ENCODE measurements at places on chromosomes 16 and 17. TPM values are rescaled to one million over a fixed set of nuclear protein-coding genes. Genes with fewer than 3 reads are reported as not detected.

TM4SF5 gene
- polyA plus RNA-seq, result 2.4 TPM

GRCh38 chr16:70686376-70687101 is 686 bp upstream of the MTSS2 start:
- no peak for DNase-seq

CTRB2 gene
- polyA plus RNA-seq, result not detected

DNA sequence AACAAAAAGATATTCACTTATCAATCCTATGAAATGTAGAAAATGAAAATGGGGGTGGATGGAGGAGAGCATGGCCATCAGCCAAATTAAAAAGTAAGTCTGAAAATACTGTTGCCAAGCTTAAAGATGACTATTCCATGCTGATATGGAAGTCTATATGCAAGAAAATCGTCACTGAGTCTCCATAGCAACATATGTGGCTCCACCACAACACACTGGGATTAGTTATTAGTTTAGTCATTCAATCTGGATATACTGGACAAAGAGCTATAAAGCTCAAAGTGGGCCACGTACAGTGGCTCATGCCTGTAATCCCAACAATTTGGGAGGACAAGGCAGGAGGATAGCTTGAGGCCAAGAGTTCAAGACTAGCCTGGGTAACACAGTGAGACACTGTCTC is 24.7 kb upstream of the PSMD7 start:
- DNase-seq, result no peak

- DNase-seq, result no peak
These were observed 16.9 kb downstream of the SLX4 start for GRCh38 chr16:3594316-3595109.

CCL8 gene
- polyA plus RNA-seq, result not detected

DNA sequence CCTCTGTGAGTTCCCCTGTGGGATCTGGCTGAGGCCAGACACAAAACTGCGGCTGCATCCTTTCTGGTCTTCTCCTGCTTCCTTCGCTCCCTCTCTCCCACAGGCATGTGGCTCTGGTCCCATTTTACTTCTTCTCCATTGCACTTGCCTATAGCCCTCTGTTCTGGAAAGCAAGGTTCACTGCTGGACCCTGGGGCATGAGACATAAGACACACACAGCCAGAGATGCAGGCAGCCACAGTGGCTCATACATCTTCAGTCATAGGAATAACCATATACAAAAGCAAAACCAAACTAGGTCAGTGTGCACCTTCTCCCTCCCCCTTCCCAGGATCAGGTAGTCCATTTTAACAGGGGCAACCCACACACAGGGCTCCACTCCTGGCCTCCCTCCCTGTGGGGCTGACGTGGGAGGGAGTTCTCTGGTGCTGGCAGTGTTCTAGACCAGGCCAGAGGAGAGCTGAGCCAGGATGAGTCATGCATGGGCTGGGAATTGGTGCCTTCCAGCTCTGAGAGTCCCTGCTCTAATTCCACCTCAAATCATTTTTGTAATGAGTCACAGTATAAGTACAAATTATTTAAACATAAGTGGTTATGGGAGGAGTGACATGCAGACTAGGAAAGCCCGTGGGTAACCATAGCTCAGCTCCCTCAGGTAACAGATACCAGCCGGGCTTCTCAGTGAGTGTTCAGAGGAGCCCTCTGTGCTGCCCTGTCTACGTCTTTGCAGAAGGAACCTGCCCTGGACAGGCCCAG is 58.0 kb downstream of the ASIC2 start:
- no peak for DNase-seq
